T-helper 2 cell treated with Interferon-gamma antibody and Interleukin-4, amounts not matched to agents 5 μg/mL and 100 μg/mL, for 36 hours (primary cell): ENCODE measurements at places on chromosomes 2 and 18.

DNA sequence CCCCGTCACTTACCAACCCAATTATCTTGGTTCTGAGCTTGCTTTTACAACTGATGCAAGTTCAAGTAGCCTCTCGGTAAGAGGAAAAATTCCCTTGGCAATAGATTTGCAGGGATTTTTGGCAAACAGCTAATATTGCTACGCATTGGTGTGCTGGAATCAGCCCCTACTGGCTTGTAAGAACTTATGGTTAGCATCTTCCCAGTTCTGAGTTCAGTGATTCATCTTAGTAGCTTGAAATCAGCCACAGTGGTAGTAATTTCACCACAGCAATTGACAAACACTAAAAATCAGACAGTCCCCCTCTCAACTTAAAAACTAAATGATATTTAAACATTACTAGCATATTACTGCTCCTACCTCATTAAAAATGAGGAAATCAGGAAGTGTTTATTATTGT, 5.9 kb upstream of the RAX start:
- DNase-seq: no peak

GRCh38 chr2:689877-690510, 12.8 kb upstream of the TMEM18 start:
- DNase-seq: no peak

GRCh38 chr18:4581966-4582365, 126.9 kb upstream of the DLGAP1 start:
- no peak for DNase-seq

GRCh38 chr2:195318440-195319111, 338.4 kb upstream of the SLC39A10 start:
- DNase-seq: peak; percentile 13

- DNase-seq: no peak
These were observed 118.1 kb downstream of the NCK2 start for GRCh38 chr2:105862843-105863242.

DNA sequence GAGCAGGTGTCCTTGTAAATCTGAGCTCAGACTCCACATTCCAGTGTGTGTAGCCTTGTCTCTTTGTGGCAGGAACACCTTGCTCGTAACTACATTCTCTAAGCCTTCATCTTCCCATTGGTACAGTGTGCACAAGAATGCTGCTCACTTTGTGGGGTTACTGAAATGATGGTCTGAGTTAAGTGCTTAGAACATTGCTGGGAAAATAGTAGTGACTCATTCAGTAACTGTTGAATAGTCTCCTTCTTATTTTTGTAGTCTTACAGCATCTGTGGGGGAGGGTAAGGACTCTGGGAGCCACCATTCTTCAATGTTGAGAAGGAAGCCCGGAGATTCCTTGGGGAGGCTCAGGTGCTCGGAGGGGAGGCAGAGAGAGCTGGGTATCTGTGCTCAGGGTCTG, 236.0 kb upstream of the HDAC4 start:
- no peak for DNase-seq

- DNase-seq: no peak
These were observed 276.3 kb downstream of the SETBP1 start for GRCh38 chr18:44957025-44957424.

DNA sequence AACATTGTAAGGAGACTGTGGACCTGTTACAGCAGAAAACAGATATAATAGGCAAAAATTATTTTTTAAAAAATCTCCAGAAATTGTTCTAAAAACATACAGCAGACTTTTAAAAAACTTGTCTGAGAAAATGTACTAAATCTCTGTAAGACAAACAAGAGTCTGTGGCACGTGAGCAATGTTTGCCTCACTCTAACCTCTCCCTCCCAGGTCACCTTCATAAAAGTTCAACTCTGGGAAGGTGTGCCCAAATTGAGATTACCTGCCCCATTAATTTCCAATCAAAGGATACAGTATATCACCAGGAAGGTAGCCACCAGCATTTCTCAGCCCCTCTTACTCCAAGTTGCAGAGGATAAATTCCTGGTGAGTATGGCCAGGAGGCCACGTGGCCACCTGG, 992.7 kb downstream of the TMEM182 start:
- DNase-seq: no peak

DNA sequence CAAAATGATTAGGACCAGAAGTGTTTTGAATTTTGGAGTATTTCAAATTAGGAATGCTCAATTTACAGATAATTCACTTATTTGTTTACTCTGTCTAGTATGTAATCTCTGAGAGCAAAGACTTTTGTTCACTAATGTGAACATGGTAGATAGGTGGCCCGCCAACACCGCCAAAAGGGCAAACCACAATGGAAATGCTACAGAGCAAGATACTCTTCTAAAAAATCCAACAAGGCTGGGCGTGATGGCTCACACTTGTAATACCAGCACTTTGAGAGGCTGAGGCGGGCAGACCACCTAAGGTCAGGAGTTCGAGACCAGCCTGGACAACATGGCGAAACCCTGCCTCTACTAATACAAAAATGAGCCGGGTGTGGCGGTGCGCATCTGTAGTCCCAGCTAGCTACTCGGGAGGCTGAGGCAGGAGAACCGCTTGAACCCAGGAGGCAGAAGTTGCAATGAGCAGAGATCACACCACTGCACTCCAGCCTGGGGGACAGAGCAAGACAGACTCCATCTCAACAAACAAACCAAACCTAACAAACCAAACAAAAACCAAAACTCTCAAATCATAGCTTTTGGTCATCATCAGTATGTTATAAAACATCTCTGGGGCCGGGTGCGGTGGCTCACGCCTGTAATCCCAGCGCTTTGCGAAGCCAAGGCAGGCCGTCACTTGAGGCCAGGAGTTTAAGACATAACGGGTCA, 2.4 kb downstream of the CCT4 start:
- DNase-seq: no peak

DNA sequence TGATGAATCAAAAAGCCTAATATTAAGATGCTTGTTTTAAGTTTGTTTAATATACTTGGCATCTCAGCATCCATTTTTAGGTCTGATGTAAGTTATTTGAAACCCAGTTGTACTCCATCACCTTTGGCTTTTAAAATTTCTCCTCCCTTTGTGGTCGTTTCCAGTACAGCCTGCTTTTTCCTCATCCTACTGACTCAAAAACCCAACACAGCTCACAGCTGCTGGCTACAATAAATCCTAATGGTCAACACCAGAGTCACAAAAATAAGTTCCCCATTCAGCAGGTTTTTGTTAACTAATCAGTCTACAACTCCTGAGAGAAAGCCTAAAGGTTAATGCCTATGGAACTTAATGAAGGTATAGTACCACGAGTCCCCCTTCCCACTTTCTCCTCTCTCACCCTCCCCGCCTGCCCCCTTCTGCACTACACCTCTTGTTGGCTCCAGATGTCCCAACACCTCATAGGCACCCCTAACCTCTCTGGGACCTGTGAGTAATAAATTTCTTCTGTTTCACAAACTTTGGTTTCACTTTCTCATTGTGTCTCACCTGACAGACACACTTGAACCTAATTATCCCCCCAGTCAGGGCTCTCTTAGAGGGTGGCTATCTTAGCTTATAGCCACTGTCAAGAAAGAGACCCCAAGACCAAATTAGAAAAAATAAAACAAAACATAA, 148.6 kb downstream of the GALNT1 start:
- no peak for DNase-seq

DNA sequence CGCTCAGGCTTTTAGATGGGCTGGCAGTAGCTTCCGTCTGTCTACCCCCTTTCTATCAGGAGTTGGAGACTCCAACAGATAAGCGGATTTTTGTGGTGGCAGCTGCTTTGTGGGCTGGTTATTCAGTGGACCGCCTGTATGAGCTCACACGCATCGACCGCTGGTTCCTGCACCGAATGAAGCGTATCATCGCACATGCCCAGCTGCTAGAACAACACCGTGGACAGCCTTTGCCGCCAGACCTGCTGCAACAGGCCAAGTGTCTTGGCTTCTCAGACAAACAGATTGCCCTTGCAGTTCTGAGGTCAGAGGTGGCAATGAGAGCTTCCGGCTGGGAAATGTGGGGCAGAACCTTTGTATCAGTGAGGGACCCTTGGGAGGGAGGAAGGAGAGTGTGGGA, 14.8 kb downstream of the CAD start:
- DNase-seq: no peak
